NCI-H187 treated with DMSO at 0.1 percent for 48 hours (cell line): ENCODE measurements at places on chromosomes 7 and 10.
A peak's percentile ranks its signal among the peaks of the same experiment; 100 is the strongest.

DNA sequence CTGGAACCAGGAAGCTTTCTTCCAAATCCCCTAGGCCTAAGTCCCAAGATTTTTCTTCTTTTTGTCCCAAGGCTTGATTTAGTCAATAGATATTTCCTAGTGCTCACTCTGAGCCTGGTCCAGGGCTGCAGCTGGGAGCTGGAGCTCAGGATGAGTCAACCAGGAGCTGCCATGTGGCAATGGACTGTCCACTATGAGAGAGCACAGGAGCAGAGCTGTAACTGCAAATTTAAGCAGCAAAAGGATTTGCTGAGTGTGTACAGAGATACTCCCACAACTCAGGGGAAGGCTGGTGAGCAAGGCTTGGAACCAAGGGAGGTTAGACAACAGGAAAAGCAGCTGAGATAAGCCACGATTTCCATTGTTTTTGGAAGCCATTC lies 92.1 kb upstream of the CXCL12 start:
- DNase-seq, result no peak

- DNase-seq, result no peak
Measured at GRCh38 chr10:75486591-75486990, 55.2 kb downstream of the LRMDA start.

- DNase-seq, result no peak
Measured at GRCh38 chr7:36090976-36091873, 61.8 kb upstream of the EEPD1 start.

GRCh38 chr10:21614000-21614399 lies 80.0 kb downstream of the MLLT10 start:
- DNase-seq, result no peak

- no peak for DNase-seq
Measured at GRCh38 chr10:13268841-13269240, 31.0 kb downstream of the PHYH start.

- DNase-seq, result peak; percentile 51
Measured at GRCh38 chr7:116511552-116512519, 12.3 kb downstream of the CAV2 start.

- DNase-seq, result no peak
Measured at GRCh38 chr7:150631084-150631826, 930 bp downstream of the GIMAP6 start.

GRCh38 chr10:6423413-6424170 lies 156.5 kb downstream of the PRKCQ start:
- DNase-seq, result no peak

DNA sequence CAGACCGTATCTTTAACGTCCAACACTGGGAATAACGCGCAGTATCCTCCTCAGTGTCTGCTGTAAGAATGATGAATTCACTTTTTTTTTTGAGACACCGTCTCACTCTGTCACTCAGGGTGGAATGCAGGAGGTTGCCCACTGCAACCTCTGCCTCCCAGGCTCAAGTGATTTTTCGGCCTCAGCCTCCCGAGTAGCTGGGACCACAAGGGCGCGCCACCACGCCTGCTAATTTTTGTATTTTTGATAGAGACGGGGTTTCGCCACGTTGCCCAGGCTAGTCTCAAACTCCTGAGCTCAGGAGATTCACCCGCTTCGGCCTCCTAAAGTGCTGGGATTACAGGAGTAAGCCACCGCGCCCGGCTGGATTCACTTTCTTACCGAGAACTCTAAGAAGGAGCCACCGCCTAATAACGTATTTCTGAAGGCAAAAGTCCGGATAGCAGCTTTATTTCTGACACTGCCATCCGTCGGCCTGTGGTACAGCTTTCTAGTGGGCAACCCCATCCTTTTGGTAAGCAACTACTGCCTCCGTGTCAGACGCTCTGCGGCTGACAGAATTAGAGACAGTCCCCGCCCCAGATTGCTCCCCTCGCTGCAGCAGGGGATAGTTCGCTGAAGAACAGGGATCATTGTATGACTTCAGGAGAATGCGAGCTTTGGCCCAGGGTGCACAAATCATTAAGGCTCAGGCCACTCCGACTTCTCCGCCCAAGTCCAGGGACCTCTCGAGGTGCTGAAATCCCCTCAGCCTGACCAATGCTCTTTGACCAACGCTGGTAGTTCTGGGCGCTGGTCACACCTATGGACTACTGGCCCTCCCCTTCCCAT lies 662 bp downstream of the POLR3A start:
- no peak for DNase-seq

DNA sequence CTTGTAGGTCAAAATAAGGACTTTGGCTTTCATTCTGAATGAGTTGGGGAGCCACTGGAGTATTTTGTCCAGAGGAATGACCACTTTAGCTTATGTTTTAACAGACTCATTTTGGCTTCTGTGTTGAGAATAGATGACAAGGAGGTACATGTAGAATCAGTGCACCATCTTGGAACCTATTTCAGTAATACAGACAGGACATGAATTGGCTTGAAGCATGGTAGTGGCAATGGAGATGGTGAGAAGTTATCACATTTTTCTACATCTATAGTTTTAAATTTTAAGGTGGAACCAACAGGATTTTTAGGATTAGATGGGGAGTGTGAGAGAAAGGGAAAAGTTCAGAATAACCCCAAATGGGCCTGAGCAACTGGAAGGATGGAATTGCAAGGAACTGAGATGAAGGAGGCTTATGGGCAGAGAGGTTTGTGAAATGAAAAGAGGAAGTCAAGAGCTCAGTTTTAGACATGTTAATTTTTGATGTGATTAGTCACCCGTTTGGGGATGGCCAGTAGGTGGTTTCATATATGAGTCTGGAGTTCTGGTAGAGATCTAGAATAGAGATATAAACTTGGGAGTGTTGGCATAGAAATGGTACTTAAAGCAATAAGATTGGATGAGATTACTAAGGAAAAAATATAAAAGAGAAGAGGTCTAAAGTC lies 89.2 kb upstream of the JAZF1 start:
- DNase-seq, result no peak

DNA sequence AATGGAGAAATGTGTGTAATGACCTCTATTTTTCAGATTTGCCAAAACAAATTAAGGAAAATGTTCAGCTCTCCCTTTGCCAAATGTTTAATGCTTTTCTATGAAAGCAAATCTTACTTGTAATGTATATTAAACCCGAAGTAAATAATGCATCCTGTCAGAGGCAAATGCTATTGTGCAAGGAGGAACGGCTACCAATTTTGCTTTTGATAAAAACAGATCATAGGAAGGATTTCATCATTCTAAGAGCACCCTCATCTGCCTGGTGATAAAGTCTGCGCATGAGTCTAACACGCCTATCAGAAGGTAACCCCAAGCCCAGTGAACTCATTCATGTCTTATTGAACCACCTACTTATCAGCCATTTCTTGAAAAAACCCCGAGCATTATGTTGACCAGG lies 412.4 kb upstream of the MKI67 start:
- no peak for DNase-seq

DNA sequence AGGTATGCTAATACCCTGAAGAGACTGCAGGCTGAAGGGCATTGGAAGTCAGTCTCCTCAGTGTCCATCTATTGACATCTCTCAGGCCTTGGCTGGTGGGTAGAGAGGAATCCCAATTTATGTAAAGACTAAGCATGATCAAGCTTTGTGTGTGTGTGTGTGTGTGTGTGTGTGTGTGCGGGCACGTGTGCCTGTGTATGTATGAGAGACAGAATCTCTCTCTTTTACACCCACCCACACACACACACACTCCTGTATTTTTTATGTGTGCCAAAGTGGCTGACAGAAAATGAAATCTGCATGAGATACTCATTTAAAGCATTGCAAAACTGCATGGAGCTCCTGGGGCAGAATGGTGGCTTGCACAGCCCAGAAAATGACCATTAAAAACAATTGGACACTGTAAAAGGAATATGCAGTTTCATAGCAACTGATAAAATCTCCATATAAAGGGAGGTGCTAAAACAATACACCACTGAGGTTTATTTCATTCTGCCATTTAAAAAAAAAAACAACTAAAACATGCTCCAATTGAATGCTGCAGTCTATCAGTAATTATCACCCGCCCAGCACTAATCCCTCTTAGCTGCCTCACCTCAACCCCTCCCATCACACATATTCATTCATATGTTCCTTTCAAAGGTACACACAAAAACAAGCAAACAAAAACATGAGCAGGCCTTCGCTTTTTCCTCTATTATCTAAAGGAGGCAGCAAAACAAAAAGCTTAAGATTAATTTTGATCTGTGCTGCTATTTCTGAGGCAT lies 385.0 kb downstream of the KCNMA1 start:
- no peak for DNase-seq

GRCh38 chr10:76784076-76784475 lies 853.5 kb downstream of the KCNMA1 start:
- DNase-seq, result no peak

DNA sequence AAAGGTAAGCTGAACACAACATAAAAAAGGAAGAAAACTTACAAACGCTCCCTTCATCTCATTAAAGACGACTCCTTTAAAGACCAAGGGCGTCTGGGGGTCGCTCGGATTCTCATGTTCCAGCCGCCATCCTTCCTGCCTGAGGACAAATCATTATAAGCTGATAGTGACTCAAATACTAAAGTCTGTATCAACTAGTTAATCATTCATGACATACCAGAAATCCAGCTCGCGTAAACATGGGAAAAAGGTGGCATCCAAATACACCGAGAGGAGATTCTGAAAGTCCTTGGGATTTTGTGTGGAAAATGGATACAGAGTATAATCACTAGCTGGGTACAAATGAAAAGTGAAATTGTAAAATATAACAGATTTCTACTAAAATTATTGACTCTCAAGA lies 7.4 kb downstream of the PITRM1 start:
- no peak for DNase-seq

- no peak for DNase-seq
Measured at GRCh38 chr7:23003505-23004246, 10.3 kb downstream of the HYCC1 start.

DNA sequence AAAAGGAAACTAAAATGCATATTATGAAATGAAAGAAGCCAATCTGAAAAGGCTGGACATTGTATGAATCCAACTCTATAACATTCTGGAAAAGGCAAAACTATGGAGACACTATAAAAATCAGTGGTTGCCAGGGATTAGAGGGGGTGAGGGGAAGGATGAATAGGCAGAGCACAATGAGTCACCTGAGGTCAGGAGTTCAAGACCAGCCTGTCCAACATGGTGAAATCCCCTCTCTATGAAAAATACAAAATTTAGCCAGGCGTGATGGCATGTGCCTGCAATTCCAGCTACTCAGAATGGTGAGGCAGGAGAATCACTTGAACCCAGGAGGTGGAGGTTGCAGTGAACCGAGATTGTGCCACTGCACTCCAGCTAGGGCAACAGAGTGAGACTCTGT lies 324.8 kb upstream of the PHYHIPL start:
- no peak for DNase-seq

GRCh38 chr10:73998929-73999691 lies 1.2 kb downstream of the VCL start:
- DNase-seq, result no peak

GRCh38 chr7:77222819-77223218 lies 23.2 kb upstream of the FGL2 start:
- no peak for DNase-seq

DNA sequence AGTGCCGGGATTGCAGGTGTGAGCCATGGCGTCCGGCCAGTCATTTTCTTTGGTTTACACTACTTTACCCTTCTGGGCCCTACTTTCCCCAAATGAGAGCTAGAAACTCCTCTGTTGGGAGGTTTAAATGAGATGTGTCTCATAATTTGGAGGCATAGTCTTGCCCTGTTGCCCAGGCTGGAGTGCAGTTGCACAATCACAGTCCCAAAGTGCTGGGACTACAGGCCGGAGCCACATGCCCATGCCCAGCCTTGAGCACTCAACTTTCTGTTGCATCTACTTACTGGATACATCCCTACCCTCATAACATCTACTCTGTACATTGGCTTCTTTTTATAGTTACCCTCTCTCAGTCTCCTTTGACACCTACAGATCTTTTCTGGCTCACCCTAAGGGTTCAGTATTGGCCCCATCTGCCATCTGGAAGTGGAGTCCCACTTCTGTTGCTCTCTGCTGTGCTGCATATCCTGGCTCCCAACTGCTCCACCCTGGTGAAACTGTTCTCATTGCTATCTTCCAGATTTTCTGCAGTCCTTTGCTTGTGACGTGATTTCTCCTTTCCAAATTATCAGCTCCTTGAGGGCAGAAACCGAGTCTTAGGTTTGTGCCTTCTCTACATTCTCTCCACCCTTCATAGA lies 8.4 kb downstream of the EIF4H start:
- DNase-seq, result no peak

DNA sequence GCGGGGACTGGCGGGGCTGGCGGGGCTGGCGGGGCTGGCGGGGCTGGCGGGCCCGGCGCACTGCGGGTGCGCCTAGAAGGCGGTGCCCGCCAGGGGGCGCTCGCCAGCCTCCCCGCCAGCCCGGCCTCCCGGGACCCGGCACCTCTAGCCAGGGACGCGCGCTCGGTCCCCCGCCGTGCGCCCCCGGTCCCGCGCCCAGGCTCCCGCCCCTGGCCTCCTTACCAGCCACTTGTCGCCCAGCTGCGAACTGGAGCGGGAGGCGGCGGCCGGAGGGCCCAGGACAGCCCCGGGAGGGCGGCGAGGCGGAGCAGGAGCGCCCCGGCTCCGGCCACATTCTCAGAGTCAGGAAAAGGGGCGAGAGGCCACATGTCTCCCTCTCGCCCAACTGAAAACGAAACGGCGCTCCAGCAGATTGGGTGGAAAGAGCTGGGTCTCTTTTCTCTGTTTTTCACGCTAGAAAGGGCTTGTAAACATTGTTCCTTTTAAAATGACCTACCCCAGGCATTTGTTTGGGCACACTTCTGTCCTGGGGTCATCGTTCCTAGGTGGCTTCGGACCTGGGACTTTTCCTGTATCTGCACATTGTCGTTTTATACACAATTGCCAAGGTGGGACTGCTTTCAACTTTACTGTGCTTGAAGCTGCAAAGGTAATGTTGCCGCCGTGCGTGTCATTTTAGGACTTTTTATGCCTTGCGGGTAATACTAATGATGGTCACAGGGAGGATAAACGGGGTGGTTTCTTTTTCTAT lies 378 bp upstream of the PRKCQ start:
- DNase-seq, result no peak

GRCh38 chr7:35816514-35816913 lies 15.7 kb downstream of the SEPTIN7 start:
- DNase-seq, result no peak

GRCh38 chr10:60717852-60718251 lies 60.4 kb upstream of the CDK1 start:
- no peak for DNase-seq

DNA sequence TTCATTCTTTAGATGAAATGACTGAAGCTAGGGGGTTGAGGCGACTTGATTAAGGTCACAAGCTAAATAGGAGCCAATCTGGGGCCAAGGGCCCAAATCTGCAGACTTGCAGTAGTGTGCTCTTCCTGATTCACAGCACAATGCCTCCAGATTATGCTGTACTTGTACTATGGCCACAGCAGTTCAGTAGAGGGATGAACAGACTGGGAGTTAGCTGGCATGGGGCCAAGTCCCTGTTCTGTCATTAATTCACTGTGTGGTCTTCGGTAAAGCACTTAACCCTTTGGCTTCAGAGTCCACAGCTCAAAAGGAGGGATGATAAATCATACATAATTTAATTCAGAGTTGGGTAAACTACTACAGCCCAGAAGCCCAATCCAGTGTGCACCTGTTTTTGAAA lies 196.8 kb downstream of the XPNPEP1 start:
- no peak for DNase-seq
